ENCODE measurements at places on chromosomes 2 and 18.
A peak's percentile ranks its signal among the peaks of the same experiment; 100 is the strongest.

- no peak for DNase-seq
These were observed 41.6 kb downstream of the LBH start for GRCh38 chr2:30272761-30273573.

DNA sequence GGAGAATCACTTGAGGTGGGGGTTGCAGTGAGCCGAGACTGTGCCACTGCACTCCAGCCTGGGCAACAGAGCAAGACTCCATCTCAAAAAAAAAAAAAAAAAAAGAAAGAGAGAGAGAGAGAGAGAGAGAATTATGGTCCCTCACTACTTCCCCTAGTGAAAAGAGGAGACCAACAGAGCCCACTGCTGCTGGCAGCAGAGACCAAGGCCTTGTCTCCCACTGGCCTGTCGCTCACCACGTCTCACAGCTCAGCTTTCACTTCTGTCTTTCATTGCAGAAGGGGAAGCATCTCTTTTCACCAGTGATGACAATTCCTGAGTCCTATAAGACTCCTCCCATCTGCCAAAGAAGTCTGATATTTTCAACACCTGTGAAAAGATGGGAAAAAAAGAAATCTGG lies 81.3 kb downstream of the CLHC1 start:
- peak; percentile 36 for DNase-seq

DNA sequence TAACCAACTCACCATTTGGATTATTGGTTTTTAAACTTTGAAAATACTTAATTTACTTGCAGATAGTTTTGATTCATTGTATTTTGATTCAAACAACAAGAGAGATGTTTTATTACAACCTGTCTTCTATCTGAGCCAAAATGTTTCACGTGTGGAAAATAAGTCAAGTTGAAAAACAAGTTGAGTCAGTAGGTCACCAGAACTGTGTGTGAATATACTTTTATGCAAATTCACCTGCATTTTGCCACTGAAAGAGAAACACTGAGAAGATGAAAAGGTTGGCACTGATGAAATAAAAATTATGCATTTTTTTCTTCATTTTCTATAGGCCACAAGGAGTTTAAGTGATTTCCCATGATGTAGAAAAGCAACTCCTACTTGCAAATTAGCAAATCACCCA lies 68.3 kb downstream of the ICOS start:
- DNase-seq = no peak

GRCh38 chr18:45167631-45168280 lies 447.5 kb upstream of the SLC14A2 start:
- DNase-seq = no peak

DNA sequence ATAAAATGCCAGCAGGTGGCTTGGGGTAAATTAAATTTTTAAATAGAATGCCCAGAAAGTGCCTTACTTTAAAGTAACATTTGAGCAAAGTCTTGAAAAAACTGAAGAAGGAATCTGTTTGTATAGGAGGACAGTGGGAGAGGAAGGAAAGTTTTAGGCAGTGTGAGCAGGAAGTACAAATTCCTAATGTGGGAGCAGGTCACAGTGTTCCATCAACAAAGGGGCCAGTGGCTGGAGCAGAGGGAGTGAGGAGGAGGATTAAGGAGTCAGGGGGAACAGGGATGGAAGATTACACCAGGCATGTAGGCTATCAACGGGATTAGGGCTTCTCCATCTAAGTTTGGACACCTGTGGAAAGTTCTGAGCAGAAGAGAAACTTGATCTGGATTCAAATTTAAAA lies 439.2 kb upstream of the REG3G start:
- DNase-seq = no peak

DNA sequence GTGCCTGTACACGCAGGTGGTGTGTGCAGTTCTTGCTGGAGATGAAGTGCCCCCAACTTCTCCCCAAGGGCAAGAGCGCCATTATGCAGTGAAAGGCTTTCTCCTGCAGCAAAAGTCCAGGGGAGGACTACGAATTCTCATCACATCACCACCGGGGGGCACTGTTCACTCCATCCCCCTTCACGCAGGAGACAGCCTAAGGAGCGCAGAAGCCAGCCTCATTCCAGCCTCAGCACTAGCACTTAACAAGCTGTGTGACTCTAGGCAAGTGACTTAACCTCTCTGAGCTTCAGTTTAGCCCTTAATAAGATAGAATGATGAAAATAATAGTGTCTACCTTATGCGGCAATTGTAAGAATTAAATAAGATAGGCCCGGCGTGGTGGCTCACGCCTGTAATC lies 32.3 kb downstream of the DNMT3A start:
- peak; percentile 69 for DNase-seq

- DNase-seq = no peak
These were observed 155.8 kb upstream of the TANK start for GRCh38 chr2:161004379-161004778.

- peak; percentile 55 for DNase-seq
These were observed 82.8 kb upstream of the SEC11C start for GRCh38 chr18:59056706-59057492.

GRCh38 chr2:30684996-30685395 lies 122.2 kb downstream of the CAPN13 start:
- DNase-seq = no peak

DNA sequence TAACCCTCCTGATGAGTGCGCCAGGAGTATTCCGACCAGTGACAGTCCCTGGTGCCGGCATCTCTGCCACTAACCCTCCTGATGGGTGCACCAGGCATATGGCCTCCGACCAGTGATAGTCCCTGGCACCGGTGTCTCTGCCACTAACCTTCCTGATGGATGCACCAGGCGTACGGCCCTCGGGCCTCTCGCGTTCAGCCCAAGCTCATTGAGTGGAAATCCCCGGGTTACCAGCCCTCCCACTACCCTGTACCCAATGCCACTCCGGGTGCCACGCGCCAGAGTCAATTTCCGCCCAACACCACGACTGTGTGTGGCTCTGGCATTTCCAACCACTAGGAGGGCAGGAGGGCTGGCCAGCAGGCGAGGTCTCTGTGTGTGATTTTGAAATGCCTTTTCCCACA lies 11.7 kb upstream of the GPC1 start:
- DNase-seq = no peak

DNA sequence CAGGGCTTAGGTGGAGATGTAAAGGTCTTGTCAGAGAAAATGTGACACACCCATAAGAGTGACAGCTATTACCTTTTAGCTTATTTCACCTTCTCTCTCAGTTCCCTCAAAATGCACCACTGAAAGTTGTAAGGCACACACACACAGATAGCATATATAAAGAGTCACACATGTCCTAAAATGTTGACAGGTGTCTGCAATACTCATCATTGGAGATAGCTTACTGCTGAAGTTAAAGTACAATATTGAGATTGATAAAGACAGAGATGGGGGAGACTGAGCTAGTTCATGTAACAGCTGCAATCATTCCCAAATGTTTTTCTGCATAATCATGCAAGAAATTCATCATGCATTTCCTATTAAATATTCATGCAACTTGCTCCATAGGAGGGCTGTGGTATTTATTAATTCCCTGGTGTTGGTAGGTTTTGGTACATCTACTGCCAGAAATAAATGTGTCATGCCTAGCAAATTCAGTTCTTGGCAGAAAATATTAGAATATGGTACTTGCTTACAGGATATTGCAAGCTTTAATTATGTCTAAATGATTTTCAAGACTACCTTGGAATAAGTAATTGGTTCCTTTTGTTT lies 118.8 kb upstream of the RBMS1 start:
- DNase-seq = no peak

GRCh38 chr2:130288467-130289403 lies 54.0 kb upstream of the IMP4 start:
- no peak for DNase-seq

DNA sequence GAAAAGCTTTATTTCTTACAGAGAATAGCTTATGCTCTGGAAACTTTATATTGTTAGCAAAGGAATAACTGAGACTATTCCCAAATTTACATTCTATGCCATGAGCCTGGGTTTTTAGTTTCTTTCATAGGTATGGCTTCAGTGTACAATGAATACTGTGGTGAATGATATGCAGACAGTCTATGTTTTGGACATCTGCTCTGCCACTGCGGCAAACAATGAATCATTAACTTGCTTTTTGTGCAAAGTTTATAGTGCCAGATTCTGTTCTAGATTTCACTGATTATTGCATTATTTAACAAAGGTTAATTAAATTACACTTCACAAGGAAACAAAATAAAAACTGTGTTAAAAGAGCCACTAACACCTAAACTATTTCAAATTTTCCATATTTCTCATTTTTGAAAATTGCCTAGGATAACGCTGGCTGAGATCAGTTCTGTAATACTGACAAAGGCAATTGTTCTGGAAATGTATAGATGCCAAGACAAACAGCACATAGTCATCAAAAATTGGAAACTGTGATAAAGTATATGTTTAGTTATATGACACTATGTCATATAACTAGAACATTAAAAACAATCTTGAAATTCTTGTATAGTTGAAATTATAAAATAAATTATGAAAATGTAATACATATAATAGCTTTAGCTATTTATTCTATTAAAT lies 74.7 kb downstream of the ITSN2 start:
- no peak for DNase-seq

- DNase-seq = no peak
These were observed 942.5 kb upstream of the SLC39A10 start for GRCh38 chr2:194714541-194714940.

- DNase-seq = peak; percentile 51
These were observed 70.7 kb upstream of the BCL2L11 start for GRCh38 chr2:111049792-111050640.

DNA sequence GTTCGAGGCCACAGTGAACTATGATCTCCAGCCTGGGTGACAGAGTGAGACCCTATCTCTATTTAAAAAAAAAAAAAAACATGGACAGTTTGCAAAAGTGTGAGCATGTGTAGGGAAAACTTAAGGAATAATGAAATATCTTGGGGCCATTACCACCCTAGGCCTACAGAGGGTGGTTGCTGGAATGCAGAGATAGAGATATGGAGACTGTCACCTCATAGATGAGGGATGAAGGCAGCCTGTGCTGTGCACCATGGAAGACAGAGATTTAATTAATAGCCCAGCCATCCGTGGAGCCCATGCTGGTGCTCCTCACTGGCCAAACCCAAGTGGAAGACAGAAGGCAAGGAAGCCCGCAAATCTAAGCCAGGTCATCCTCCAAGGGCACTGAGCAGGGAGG lies 16.6 kb upstream of the CEP68 start:
- DNase-seq = no peak

GRCh38 chr2:160696087-160696452 lies 202.5 kb upstream of the RBMS1 start:
- DNase-seq = no peak

DNA sequence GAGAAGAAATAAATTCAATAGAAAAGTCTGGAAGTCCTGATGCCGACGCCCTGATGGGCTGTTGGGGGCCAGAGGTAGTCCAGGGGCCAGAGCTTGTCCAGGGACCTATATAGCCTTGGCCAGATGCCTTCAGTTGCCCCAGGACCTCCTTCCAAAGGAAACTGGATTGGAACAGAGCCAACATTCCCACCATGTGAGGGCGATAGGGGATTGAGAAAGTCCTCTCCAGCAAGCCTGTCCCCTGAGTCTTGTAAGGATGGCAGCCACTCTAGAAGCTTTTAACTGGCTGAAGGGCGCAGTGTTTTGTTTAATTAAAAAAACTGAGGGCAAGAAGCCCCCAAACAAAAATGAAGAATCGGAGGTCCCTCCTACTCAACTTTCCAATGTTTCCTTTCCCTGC lies 54.9 kb upstream of the CDCA7 start:
- no peak for DNase-seq

DNA sequence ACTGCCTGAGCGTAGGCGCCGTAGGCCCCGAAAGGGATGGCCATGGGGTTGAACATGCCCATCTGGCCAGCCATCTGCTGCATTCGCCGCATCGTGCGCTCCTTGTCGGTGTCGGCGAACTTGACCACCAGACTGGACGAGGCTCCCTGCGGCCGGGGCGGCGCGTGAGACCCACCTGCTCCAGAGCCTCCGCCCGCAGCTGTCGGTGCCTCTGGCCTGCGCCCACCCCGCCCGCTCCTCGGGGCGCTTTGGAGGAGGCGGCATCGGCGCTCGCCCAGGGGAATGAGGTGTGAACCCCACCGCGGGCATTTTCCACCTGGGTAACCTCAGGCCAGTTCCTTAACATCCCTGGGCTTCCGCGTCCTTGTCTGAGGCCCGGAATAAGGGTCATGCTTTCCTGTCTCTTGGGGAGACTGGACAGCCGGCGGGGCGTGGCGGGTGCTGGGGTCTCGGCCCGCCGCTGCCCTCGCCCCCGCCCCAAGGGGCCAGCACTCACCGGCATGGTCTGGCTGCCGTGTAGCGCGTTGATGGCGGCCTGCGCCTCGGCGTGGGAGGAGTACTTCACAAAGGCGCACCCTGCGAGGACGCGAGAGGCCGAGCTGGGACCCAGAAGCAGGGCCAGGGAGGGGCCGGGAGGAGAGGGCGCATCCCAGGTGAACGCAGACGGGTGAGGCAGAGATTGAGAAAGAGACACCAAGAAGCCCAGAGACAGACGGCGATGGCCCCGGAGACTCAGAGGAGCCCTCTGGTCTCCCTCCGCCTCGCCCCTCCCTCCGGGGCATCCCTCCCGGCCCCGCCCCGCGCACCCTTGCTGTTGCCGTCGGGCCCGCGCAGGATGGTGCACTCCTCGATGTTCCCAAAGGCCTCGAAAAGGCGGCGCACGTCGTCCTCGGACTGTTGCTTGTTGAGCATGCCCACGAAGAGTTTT lies 291.0 kb downstream of the CELF4 start:
- DNase-seq = no peak

DNA sequence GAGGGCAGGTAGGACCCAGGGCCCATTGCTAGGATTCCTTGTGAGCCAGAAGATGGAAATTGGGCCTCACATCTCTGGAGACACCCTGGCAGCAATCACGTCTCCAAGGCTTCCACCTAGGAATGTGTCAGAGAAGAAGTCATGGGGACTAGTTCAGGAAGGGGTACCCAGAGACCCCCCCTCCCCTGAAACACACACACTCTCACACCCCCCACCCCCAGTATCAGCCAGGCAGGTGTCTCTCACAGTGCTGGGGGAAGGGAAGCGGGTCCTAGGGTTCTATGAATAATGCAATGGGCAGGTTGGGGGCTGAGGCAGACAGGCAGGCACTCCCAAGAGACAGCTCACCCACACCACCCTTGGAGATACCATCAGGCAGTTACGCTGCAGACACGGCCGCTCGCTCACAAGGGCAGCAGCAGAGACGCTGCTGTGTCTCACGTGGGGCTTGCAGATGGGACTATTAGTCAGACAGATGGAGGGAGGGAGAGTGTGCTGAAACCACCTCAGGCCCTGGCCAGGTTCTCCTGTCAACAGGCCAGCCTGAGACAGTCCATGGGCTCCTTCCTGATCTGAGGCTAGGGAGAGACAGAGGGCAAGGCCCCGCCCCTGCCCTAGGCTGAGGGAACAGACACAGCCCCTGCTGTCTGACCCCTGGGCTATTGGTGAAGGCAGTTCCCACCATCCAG lies 134.6 kb downstream of the CYP26B1 start:
- no peak for DNase-seq

GRCh38 chr2:3154700-3155099 lies 222.9 kb downstream of the EIPR1 start:
- no peak for DNase-seq

- DNase-seq = no peak
These were observed 1297.1 kb downstream of the DPP10 start for GRCh38 chr2:115739574-115739973.

DNA sequence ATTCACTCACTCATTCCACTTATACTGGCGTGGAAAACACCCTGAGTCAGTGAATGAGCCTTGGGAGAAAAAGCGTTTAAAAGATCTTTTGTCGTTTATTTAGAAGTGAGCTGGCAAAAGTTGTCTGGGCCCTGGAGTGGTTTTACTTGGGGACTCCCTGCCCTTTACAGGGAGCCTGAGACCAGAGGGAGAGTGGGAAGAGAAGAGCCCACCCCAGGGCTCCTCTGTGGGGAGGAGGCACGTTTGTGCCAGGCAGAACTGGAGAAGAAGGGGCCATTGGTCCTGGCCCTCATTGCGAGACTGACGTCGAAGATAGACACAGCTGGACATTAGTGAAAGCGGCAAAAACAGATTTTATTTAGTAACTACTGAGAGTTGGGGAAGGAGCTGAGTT lies 25.7 kb downstream of the DCDC2C start:
- DNase-seq = no peak
